ENCODE measurements at places on chromosomes 11 and 22.

- DNase-seq = no peak
Observed at GRCh38 chr11:2904153-2905052, 18.8 kb upstream of the CDKN1C start.

- no peak for DNase-seq
Observed at GRCh38 chr11:130390071-130390758, 38.2 kb downstream of the ADAMTS8 start.

DNA sequence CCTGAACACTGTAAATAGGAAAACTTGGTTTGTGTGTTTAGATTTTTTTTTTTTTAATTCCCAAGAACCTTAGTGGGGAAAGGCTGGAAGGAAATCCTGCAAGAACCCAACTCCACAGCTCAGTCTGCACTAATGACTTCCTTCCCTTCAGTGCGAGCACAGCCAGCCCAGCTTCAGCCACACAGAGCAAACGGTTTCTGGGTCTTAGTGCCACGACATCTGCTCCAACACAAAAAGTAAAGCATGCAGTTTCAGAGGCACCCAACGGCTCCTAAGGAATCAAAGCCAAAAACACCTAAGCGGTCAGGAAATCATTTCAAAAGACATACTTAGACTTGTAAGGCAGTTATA, 236.1 kb downstream of the TTC28 start:
- DNase-seq = no peak

DNA sequence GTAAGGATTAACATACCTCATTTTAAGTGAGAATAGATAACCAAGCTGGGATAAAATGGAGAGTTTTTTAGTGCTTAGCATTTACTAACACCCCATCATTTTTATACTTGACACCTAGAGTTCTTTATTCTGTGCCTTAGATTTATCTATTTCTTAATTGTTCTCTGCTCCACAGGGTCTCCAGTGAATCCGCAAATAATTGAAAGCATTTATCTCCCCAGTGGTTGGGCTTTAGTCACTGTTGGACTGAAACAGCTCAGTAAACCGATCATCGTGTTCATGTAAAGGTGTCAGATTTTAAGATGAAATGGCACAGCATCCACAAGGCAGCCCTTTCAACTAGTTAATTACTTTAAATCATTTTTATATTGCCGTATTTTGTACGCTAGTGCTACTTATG, 17.8 kb upstream of the GRIA4 start:
- DNase-seq = no peak

- no peak for DNase-seq
Observed at GRCh38 chr11:96197103-96197502, 145.9 kb downstream of the MAML2 start.

DNA sequence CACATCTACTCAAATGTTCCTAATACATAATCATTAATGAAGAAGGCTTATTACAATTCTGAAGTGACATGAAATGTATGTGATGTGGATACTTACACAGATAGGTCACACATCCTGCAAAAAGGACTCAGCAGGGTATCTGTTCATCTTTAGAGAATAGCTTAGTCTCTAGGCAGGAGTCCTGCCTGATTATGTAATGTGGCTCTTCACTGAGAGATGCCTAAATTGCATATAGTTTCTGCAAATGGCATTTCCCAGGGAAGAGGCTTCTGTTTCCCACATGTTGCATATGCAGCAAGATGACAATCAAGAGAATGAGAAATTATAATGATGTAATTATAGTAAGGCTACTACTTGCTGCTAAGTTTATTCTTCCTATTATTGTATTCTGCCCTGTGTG, 58.8 kb upstream of the SLC36A4 start:
- no peak for DNase-seq

DNA sequence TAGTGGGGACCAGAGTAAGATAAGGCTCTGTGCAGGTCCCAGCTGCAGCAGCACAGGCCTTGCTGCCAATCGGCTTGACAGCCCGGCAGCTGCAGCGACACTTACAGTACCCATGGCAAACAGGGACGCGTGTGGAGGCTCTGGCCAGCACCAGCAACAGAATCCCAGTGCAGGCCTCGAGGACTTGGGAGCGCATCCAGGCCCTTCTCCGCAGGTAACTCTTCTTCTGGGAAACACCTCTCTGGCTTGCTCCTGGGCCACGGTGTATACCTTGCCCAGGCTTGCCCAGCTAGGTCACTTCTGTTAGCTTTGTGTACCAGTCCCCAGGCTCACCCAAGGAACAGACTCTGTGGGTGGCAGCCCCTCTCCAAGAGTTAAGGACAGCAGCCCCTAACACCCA, 126.7 kb downstream of the CTTN start:
- peak; percentile 15 for DNase-seq

DNA sequence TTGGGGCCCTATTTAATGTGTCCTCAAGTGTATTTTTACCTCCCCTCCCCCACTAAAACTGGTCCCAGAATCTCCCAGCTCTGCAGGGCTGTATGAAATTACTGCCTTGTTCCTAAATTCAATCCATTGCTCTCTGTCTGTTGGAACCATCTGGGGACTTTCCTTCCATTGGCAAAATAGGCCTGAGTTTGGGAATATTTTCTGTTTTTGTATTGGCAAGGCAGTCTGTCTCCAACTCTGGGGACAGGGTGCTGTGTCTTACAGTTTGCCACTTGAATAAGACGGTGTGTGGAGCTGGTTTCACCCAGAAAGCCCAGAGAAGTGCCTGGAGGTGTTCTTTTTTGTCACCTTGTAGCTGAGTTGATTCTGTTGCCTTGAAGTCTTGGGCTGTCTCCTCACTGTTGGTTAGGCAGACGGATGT, 1.3 kb downstream of the PACS1 start:
- no peak for DNase-seq

DNA sequence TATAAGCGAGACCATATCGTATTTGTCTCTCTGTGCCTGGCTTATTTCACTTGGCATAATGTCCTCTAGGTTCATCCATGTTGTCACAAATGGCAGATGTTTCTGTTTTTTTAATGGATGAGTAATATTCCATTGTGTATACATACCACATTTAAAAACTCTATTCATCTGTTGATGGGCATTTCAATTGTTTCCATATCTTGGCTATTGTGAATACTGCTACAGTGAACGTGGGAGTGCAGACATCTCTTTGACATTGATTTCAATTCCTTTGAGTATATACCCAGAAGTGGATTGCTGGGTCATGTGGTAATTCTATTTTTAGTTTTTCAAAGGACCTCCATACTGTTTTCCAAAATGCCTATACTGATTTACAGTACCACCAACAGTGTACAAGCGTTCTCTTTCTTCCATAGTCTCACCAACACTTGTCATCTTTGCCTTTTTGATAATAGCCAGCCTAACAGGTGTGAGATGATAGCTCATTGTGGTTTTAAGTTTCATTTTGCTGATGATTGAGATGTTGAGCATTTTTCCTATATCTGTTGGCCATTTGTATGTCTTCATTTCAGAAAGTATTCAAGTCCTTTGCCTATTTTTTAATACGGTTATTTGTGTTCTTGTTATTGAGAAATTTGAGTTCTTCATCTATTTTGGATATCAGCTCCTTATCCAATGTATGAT, 194.7 kb upstream of the E2F8 start:
- no peak for DNase-seq

GRCh38 chr11:7656704-7657103, 16.6 kb downstream of the CYB5R2 start:
- no peak for DNase-seq

GRCh38 chr11:10351765-10352641, 47.1 kb downstream of the ADM start:
- no peak for DNase-seq

- DNase-seq = no peak
Observed at GRCh38 chr11:33296695-33297094, 39.5 kb downstream of the HIPK3 start.

- no peak for DNase-seq
Observed at GRCh38 chr11:102615077-102615893, 9.8 kb downstream of the MMP20 start.

GRCh38 chr11:72446929-72447769, 12.8 kb upstream of the CLPB start:
- no peak for DNase-seq

DNA sequence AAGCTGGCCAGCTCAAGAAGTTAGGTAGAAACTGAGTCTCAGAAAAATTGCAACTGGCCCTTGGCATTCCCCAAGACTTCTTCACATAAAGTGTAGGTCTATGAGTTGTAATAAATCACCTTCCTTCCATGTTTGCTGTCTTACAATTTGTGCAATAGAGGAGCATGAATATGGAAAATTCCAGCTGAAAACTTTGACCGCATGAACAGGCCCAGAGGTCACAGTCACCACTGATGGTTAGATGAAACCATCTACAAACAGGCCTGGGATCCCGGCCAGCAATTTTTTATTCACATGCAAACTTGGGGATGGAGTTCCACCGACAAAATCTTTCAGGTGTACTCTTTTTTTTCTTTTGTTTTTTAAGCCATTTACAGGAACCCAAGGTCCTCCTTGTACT, 88.1 kb downstream of the SERGEF start:
- no peak for DNase-seq

DNA sequence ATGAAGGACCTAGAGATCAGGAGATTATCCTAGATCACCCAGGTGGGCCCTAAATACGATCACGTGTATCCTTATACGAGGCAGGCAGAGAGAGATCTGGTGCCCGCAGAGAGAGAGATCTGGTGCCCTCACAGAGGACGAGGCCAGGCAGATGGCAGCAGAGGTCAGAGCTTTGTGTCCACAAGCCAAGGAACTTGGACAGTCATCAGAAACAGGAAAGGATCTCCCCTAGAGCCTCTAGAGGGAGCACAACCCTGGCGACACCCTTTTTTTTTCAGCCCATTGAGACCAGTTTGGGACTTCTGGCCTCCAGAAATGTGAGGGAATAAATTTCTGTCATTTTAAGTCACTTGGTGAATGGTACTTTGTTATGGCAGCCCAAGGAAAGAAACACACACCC, 25.5 kb upstream of the TIMP3 start:
- DNase-seq = no peak

- no peak for DNase-seq
Observed at GRCh38 chr22:29700206-29700899, 19.4 kb upstream of the CABP7 start.

DNA sequence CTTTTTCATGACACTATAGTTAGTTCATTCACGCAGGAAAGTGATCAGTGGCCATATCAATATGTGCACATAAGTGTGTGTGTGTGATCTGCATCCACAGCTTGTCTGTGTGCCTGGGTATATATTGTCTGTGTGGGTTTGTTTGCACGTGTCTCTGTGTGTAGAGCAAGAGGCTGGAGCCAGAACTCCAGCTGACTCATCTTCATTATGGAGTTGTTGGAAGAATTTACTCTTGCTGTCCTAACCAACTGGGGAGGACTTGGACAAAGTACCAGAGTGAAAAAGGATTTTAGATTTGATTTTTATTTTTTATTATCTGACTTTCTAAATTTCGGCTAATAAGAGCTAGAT, 63.9 kb downstream of the TP53I11 start:
- no peak for DNase-seq

DNA sequence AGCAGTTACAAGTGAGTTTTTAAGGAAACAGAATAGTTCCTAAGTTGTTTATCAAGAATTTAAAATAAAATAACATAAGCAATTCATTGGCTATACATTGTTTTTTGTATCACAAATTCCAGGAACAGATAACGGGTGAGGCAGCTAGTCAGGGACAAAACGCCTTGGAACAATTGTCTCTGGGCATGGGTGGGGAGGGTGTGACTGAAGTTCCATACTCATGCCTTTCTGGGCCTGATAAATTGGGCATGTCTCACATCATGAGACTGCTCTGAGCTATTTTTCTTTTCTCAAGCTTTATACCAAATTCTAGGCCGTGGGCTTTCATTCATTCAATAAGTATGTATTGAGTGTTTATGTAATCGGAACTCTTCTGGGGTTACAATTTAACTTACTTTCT, 21.6 kb downstream of the FOLR3 start:
- DNase-seq = no peak

DNA sequence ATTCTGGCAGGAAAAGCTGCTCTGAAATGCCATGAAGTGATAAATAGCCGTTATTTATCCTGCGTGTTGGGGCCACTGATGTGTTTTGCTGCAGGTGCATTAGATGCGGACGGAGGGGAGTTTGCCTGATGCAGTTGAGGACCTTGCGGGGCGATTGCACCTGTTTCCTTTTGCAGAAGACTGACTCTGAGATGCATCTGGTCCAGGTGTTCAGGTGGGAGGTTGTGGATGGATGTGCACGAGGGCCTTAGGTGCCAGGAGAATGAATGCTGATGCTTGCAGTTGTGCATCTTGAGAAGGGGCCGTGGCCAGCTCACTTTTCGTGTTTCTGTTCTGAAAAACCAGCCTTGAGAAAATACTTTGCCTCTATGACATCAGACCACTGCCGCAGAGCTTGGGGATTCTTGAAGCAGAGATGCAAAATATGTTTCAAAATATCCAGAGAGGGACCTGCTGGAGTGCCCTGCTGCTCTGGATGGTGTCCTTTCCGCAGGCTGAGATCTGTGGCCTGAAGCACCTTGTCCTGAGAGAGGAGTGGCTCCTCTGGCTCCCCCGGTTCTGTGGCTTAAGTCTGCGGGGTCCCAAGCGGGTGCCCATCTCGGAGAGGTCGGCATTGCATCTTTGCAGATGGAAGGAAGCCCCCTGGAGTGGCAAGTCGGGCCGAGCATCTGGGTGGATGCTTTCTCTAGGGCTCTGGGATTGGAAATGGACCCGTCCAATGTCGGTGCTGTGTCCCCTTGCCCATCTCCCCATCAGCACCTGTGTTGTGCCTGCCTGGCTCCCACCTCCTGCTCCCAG, 1031.1 kb downstream of the TBC1D22A start:
- DNase-seq = no peak

GRCh38 chr11:16773981-16774935, 35.8 kb downstream of the C11orf58 start:
- DNase-seq = no peak

- DNase-seq = no peak
Observed at GRCh38 chr11:126431401-126432064, 76.0 kb downstream of the ST3GAL4 start.

DNA sequence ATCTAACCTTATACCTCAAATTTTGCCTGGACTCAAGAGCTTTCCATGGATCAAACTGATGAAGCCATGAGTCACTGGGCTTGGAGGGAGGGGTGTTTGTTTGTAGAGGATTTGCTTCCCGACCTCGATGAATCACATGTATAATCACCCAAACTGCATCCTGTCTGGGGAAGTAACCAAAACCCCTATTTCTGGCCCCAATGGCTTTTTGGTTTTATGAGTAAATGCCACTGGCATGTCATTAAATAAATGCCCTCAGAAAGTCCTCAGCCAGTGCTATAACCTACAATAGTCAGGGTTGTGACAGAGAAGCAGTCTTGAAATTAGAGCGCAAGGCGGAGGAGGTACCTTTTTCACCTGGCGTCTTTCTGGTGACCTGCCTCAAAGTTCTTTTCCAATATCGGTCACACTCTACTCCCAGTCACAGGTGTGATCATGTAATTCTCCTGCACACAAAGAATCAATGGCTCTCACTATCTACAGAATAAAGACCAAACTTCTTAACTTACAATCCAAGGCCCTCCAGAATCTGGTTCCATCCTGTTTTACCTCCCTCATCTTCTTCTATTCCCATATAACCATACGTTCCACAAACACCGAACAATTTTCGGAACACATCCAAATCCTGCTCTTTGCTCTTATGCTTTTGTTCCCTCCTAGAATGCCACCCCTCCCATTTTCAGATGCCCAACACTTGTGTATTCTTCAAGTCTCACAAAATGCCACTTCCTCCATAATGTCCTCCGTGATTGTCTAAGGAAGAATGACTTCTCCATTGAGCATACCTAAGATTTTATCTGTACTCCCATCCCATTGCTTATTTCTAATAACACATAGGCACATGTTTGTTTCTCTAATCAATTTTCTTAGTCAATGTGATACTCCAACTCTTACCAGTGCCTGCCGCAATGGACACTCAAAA, 81.3 kb upstream of the BLID start:
- no peak for DNase-seq

Data from NCI-H187 treated with DMSO at 0.1 percent for 48 hours (cell line).